ENCODE measurements at places on chromosomes 13 and 19. TPM values are rescaled to one million over a fixed set of nuclear protein-coding genes. Genes with fewer than 3 reads are reported as not detected.

- H3K36me3 ChIP-seq, result peaks cover 85% of the 10 kb centered on the region
- H3K4me1 ChIP-seq, result no peaks in the 10 kb centered on the region
- no peak overlapping the region for H3K27ac ChIP-seq
- no peaks in the 10 kb centered on the region for H3K27me3 ChIP-seq
- no peak overlapping the region for H3K4me3 ChIP-seq
These were observed 9.5 kb downstream of the ZNF432 start for GRCh38 chr19:52039169-52039568.

DNA sequence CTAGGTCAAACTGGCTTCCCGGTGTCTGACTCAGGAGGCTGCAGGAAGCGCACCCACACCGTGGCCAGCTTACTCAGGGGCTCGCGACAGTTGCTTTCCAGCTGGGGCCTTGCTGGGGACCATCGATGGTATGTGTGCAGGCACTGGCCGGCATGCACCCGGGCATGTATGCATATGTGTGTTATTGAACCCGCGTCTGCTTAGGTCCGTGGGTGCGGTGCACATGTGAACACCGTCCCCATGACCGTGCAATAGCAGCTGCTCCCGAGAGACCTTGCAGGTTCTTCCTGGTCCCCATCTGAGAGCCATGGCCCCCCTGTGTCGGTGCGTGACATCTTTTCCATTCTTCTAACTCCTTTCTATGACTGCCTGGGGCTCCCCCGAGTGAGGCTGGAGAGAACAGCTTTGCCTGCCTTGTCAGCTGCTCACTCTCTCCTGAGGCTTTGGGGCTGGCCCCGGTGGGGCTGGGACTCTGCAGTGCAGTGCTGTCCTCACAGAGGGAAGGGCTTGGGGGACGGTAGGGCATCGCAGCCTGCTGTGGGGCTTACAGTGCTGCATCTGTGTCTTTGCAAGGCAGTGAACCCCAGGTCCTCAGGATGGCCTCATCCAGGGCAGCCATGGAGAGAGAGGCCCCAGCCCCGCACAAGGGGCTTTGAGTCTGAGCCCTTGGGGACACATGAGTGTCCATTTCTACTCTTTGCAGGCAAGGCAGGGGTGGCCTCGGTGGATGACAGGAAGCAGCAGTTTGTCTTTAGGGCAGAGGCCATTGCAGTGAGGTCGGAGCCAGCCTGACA lies 65.1 kb downstream of the CHST8 start:
- H3K4me1 ChIP-seq, result peaks cover 4% of the 10 kb centered on the region
- no peak for DNase-seq
- no peaks in the 10 kb centered on the region for H3K36me3 ChIP-seq
- no peak overlapping the region for H3K4me3 ChIP-seq
- H3K27me3 ChIP-seq, result peaks cover 48% of the 10 kb centered on the region

GRCh38 chr19:30570194-30570593 lies 198.0 kb downstream of the ZNF536 start:
- H3K36me3 ChIP-seq, result no peaks in the 10 kb centered on the region
- peaks cover 9% of the 10 kb centered on the region for H3K27me3 ChIP-seq
- H3K4me3 ChIP-seq, result no peak overlapping the region
- no peak overlapping the region for H3K27ac ChIP-seq

DNA sequence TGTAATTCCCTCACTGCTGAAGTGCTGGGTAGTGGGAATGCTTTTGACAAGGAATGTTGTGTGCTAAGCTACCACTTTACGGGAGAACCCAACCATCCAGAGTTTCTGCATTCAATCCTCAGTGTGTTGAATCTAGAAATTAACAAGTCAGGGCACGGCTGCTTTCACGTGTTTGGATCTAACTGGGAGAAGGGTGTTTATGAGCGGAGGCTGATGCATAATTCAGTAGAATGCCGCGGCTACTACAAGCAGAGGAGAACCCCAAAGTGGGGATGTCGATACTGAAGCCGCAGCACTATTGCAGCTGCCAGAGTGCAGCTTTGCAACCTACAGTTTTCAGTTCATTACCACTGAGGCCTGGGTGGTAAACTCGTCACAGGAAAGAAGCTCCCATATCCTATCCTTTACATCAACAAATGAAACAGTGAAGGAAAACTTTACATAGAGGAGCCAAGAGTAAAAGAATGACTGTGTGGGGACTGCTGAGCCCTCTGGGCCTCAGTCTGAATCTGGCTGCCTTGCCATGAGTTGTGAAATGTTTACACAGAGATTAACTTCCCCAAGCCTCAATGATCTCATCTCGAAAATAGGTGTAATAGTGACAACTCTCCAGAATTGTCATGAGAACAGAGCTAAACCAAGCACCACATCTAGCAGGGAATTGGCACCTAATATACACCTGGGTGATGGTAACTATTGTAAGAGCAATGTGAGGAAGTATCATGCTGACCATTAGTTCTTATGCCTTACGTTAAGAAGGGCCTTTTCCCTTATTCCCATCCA lies 531.7 kb downstream of the MYO16 start:
- peak overlapping the region; percentile 32 for H3K27ac ChIP-seq
- no peaks in the 10 kb centered on the region for H3K27me3 ChIP-seq
- peak overlapping the region; percentile 18 for H3K4me3 ChIP-seq
- no peaks in the 10 kb centered on the region for H3K36me3 ChIP-seq
- H3K4me1 ChIP-seq, result peaks cover 12% of the 10 kb centered on the region

DNA sequence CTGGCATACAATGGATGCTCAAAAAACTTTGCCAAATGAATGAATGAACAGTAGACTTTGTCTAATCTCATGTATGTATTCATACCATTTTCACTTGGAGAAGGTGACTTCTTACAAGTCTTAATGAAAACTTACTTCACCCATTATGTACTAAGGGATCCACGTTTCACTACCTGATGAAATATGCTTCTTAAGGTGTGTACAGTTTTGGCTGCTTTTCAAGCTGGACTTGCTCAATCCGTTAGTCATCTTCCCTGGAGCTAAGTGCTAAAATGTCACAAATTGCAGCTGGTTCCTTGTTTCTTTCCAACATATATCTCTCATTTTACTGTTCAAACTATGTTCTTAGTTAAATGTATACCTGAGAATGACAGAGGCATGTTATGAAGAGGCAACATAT lies 4.2 kb upstream of the CCNA1 start:
- H3K36me3 ChIP-seq, result no peaks in the 10 kb centered on the region
- H3K27ac ChIP-seq, result peak overlapping the region; percentile 80
- H3K27me3 ChIP-seq, result peaks cover 64% of the 10 kb centered on the region
- DNase-seq, result no peak

- peak overlapping the region; percentile 86 for H3K4me3 ChIP-seq
- H3K36me3 ChIP-seq, result peaks cover 37% of the 10 kb centered on the region
- no peak for DNase-seq
- H3K27ac ChIP-seq, result peak overlapping the region; percentile 63
- no peaks in the 10 kb centered on the region for H3K27me3 ChIP-seq
- H3K4me1 ChIP-seq, result peaks cover 8% of the 10 kb centered on the region
These were observed 1.1 kb downstream of the ZNF625 start for GRCh38 chr19:12155324-12155860.

DNA sequence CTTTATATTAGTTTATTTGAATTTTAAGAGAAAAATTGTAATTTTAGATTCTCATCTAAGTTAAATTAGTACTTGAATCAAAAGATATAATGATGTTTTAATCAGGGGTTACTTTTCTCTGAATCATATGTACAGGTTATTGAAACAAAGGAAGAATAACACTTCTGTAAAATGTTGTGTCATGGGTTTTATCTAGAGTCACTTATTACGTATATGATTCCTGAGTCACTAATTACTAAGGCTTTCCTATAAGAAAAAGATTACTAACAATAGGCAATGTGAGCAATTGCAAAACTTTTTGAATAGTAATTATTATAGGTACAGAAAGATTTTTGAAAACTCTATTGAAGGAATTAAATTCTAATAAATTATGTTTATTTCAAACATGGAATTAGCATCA lies 99.2 kb upstream of the KLF5 start:
- H3K36me3 ChIP-seq, result peaks cover 28% of the 10 kb centered on the region
- H3K4me1 ChIP-seq, result peaks cover 4% of the 10 kb centered on the region
- DNase-seq, result no peak
- H3K27ac ChIP-seq, result no peak overlapping the region
- no peaks in the 10 kb centered on the region for H3K27me3 ChIP-seq
- no peak overlapping the region for H3K4me3 ChIP-seq

- H3K27ac ChIP-seq, result no peak overlapping the region
- DNase-seq, result no peak
- peaks cover 12% of the 10 kb centered on the region for H3K36me3 ChIP-seq
- H3K4me1 ChIP-seq, result no peaks in the 10 kb centered on the region
These were observed 32.8 kb upstream of the AKAP11 start for GRCh38 chr13:42239161-42239560.

DNA sequence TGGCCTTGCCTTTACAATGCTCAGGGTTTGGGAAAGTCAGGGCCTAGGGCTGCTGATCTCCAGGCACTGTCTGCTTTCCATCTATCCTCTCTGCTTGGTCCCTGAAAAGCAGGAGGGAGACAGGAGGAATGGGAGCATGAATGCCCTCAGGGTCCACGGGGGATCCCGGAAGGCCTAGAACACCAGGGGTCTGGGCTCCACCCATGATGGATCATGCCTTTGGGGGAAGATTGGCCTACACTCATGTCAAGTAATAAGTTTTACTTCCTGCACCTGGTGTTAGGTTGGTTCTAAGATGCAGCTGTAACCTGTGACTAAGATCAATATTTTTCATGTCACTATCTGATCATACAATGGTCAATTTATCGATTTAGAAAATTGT lies 118.3 kb upstream of the GJB6 start:
- H3K36me3 ChIP-seq, result no peaks in the 10 kb centered on the region
- H3K27me3 ChIP-seq, result no peaks in the 10 kb centered on the region
- DNase-seq, result no peak
- H3K4me3 ChIP-seq, result no peak overlapping the region
- H3K4me1 ChIP-seq, result peaks cover 5% of the 10 kb centered on the region

DNA sequence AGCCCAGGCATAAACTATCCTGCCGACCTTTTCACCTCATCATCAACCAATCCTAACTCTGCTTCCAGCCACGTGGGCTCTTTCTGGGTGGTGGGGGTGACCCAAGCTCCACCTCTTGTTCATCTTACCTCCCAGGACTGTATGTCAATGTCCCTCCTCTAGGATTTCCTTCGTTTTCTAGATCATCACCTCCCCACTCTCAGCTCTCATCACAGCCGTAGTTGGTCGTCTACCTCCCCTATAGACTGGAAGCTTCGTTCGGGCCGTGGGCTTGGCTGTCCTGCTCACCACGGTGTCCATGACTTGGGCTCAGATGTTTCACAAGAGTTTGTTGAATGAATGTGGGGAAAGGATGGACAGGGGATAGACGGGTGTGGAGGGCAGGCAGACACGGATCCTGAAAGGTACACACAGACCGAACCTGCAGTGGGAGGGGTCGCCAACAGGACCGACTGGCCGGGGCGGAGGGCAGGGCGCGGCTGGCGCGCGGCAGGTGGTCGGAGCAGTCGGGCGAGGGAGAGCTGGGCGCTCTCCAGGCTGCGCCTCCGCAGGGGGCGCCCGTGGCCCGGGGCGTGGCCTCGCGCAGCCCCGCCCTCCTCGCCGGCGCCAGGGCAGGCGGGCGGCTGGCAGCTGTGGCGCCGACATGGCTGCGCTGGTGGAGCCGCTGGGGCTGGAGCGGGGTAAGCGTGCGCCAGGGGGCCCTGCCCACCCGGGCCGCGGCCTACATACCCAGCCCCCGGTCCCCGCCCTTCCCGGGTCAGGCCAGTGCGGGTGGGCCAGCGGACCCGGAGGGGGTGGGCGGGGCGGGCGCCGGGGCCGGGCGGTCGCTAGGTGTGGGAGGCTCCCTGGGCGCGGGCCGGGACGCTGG lies at the start of gene LIN7B:
TSS of gene LIN7B (plus strand) at position 609 of the 868 bp plus-strand sequence. CDS start at position 644, 35 bp downstream.
- peaks cover 34% of the 10 kb centered on the region for H3K4me1 ChIP-seq
- DNase-seq, result no peak
- no peaks in the 10 kb centered on the region for H3K27me3 ChIP-seq
- H3K4me3 ChIP-seq, result peak within 1 kb of the TSS; percentile 90
- H3K27ac ChIP-seq, result peak within 1 kb of the TSS; percentile 86

- H3K4me1 ChIP-seq, result no peaks in the 10 kb centered on the region
- no peak overlapping the region for H3K27ac ChIP-seq
- no peak for DNase-seq
- peaks cover 37% of the 10 kb centered on the region for H3K27me3 ChIP-seq
- H3K36me3 ChIP-seq, result no peaks in the 10 kb centered on the region
These were observed 10.6 kb downstream of the FPR2 start for GRCh38 chr19:51771376-51772130.

- H3K4me1 ChIP-seq, result peaks cover 19% of the 10 kb centered on the region
- H3K27me3 ChIP-seq, result no peaks in the 10 kb centered on the region
- H3K36me3 ChIP-seq, result no peaks in the 10 kb centered on the region
- peak overlapping the region; percentile 91 for H3K4me3 ChIP-seq
- no peak for DNase-seq
- H3K27ac ChIP-seq, result peak overlapping the region; percentile 61
These were observed 697 bp downstream of the FCGRT start for GRCh38 chr19:49512970-49513745.

DNA sequence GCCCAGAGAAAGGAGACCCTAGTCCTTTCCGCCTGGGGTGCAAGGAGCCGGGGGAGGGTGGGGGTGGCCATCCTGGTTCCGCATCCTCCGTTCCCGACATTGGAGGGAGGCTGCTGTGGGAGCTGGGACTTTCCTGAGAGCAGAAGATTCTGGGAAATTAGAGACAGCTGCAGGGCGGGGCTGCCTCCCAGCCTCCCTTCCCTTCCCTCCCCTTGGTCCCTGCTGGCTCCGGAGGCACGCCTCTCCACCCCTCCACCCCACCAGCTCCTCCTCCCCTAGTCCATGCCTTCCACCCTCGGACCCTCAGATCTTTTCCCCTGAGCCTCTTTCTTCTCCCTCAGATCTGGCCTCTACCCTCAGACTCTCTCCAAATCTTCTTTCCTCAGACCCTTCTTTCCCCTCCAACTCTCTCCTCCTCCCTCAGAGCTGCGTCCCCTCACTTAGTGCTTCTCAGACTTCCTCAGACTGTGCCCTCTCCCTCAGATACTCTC lies 3.1 kb upstream of the BCL3 start:
- peaks cover 27% of the 10 kb centered on the region for H3K4me1 ChIP-seq
- H3K36me3 ChIP-seq, result no peaks in the 10 kb centered on the region
- no peak for DNase-seq
- H3K27ac ChIP-seq, result peak overlapping the region; percentile 68

DNA sequence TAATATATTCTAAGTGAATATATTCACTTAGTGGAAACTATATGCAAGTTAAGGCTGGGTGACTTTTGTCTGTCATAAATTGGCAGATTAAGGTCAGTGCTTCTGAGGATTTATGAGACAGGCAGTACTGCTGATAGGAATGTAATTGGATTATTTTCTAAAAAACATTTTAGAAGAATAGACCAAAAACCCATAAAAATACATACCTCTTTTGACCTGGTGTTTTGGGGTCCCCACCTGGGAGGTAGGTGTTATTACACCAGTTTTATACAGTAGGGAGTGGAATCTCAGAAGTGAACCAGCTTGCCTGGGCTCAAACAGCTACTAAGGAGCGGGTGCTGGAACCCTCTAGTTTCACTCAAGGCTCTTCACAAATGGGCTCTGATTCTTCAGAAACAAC lies 25.3 kb downstream of the COG3 start:
- H3K27ac ChIP-seq, result no peak overlapping the region
- no peak for DNase-seq
- H3K4me1 ChIP-seq, result no peaks in the 10 kb centered on the region
- no peak overlapping the region for H3K4me3 ChIP-seq

Gene LRRC63
- total RNA-seq, result 0.29 TPM

Gene SLAIN1
- 27.7 TPM for total RNA-seq

Gene ALOX5AP
- total RNA-seq, result 0.31 TPM

Gene PLIN4
- total RNA-seq, result 0.48 TPM

Gene PDE4C
- total RNA-seq, result 0.33 TPM

Gene KLC3
- 12.8 TPM for total RNA-seq

Gene OR10H1
- total RNA-seq, result not detected

Gene KANK2
- total RNA-seq, result 17.6 TPM

Gene RDH13
- total RNA-seq, result 37.9 TPM

Measured in type B pancreatic cell (in vitro differentiated cells).